ENCODE measurements at places on chromosomes 5 and 9. TPM values are rescaled to one million over a fixed set of nuclear protein-coding genes. Genes with fewer than 3 reads are reported as not detected.

DNA sequence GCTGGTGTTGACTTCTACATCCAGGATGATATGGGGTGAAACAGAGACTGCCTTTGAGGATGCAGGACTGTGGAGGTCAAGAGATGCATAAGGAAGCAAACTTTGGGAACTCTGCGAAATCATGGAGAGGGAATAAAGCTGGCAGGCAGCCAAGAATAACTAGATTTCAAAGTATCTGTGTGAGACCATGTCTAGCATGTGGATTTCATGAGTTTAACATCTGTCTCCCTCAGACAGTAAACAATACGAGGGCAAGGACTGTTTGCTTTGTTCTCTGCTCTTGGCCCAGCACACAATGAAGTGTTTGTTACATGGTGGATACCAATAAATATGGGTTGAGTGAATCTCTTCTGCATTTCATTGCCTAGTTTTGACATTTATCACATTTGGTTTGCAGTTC is 71.3 kb downstream of the RASEF start:
- DNase-seq: no peak

GRCh38 chr9:90904706-90905478 is 103.3 kb downstream of the SYK start:
- DNase-seq: peak; percentile 44

DNA sequence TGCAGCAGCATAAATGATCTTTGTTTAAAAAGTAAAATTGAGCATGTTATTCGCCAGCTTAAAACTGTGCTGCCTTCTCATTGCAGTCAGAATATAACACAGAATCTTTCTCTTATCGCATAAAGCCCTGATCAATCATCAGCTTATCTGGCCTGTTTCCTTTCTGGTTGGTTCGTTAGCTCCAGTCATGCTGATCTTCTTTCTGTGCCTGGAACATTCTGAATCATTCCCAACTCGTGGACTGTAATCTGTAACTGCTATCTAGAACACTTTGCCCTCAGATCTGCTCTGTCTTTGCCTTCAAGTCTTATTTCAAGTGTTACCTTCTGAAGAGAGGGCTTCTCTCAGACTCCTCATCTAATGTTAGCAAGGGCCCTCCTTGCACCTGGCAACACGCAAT is 11.9 kb upstream of the FER start:
- DNase-seq: no peak

DNA sequence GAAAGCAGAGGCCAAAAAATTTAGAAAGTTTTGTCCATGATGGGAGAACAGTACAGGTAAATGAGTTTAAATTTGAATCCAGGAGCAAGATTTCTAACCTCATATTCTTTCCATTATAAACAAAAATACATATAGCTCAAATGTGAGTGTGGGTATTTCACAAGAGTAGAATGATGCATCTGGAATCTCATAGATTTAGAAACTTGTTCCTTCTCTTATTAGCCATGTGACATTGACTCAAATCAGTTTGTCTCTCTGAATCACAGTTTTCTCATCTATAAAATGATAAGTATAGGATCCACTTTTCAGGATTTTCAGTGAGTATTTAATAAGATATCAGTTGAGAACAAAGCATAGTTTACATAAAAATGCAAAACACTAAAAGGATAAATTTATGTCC is 436.3 kb upstream of the PAPPA start:
- DNase-seq: no peak

- DNase-seq: no peak
Observed at GRCh38 chr9:93668261-93668871, 92.0 kb downstream of the PHF2 start.

Gene TSLP
- total RNA-seq: 0.30 TPM

- no peak for DNase-seq
Observed at GRCh38 chr9:92385001-92385400, 19.4 kb downstream of the OGN start.

DNA sequence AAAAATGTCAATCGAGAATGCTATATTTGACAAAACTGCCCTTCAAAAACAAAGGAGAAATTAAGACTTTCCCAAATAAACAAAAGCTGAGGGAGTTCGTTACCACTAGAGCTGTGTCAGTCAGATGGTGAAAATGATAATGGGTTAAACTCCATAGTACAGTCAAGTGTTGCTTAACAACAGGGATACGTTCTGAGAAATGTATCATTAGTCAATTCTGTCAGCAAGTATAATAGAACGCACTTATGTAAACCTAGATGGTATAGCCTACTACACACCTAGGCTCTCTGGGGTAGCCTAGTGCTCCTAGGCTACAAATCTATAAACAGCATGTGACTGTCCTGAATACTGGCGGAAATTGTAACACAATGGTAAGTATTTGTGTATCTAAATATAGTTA is 138.7 kb downstream of the DRD1 start:
- no peak for DNase-seq

Measured in lower leg skin (tissue), 4 donors.